ENCODE measurements at places on chromosomes 1 and 21. TPM values are rescaled to one million over a fixed set of nuclear protein-coding genes. Genes with fewer than 3 reads are reported as not detected.
A peak's percentile ranks its signal among the peaks of the same experiment; 100 is the strongest.

GRCh38 chr1:62012836-62013235, 181.8 kb upstream of the L1TD1 start:
- DNase-seq = peak; percentile 26

DNA sequence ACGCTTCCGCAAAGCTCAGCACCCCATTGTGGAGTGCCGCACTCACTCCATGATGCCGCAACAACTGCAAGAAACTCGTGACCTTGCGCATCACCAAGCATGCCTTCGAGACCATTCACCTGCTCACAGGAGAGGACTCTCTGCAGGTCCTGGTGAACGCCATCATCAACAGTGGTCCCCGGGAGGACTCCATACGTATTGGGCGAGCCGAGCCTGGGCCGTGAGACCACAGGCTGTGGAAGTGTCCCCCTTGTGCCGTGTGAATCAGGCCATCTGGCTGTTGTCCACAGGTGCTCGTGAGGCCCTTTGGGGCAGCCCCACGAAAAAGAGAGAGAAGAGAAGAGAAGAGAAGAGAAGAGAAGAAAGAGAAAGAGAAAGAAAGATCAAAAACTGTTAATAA, 23.2 kb downstream of the SPATA45 start:
- no peak for DNase-seq

DNA sequence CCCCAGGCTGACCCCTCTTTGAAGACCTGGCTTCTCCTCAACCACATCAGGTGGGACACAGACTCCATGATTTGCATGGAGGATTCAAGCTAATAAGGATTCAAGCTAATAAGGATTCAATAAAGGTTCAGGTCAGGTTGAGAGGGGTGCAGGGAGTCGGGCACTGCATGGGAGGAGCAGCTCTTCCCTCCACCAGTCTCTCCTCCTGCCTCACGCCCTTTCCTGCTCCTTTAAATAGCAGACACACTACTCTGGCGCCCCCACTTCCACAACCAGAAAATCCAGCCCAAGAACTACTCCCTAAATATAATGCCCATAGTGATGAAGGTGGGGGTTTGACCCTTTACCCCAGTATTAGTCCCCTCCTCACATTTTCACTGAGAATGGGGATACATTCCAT, 7.1 kb downstream of the MEX3A start:
- DNase-seq = no peak

GRCh38 chr1:157050836-157051235, 5.3 kb upstream of the ARHGEF11 start:
- no peak for DNase-seq

GRCh38 chr1:1764876-1765470, 13.3 kb downstream of the NADK start:
- no peak for DNase-seq

DNA sequence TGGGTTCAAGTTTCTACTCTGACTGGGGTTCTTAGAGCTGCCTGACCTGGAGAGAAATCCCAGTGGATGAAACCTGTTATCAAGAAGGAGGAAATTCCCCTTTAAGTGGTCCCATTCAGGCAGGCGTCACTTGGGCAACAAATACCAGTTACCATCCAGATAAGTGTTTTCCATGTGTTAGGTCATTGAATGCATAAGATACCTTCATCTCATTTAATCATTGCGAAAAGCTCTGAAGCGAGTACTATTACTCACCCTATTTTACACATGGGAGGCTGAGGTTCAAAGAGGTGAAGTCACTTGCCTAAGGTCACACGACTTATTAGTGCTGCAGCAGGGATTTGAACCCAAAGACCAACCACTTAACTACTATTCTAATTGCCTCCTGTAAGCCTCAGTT, 45.5 kb upstream of the RPL11 start:
- DNase-seq = no peak

GRCh38 chr1:201009962-201010645, 13.4 kb downstream of the KIF21B start:
- no peak for DNase-seq

DNA sequence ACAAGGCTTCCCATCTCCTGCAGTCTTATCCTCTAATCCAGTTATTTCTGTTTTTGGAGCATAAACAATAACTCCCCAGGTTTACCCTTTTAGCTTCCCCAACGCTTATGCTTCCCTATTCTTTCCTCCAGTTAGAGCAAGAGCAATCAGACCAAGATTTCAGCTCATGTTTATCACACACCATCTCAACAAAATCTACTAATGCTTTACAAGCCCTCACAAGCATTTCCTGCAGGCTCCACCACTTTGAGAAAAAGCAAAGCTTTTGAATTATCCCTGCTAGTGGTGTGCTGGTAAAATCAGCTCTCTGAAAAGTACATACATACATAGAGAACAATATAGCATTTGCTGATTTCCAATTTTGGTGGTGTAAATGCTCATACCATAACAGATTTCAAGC, 92.9 kb downstream of the EDEM3 start:
- DNase-seq = no peak

ZNF436 gene
- total RNA-seq = 13.4 TPM

FAM72D gene
- 0.24 TPM for total RNA-seq

TRIM46 gene
- 0.25 TPM for total RNA-seq

MSH4 gene
- 0.43 TPM for total RNA-seq

OVAAL gene
- total RNA-seq = 0.39 TPM

LCE1D gene
- total RNA-seq = not detected

MRPS14 gene
- 24.6 TPM for total RNA-seq

SLAMF6 gene
- 0.62 TPM for total RNA-seq

ARID4B gene
- 20.7 TPM for total RNA-seq
